ENCODE measurements at places on chromosomes 13 and 19.
A peak's percentile ranks its signal among the peaks of the same experiment; 100 is the strongest.

- peak; percentile 39 for DNase-seq
- no peak overlapping the region for H3K27ac ChIP-seq
- H3K36me3 ChIP-seq = no peaks in the 10 kb centered on the region
- H3K27me3 ChIP-seq = no peaks in the 10 kb centered on the region
These were observed 7.5 kb upstream of the LRP3 start for GRCh38 chr19:33186431-33187182.

DNA sequence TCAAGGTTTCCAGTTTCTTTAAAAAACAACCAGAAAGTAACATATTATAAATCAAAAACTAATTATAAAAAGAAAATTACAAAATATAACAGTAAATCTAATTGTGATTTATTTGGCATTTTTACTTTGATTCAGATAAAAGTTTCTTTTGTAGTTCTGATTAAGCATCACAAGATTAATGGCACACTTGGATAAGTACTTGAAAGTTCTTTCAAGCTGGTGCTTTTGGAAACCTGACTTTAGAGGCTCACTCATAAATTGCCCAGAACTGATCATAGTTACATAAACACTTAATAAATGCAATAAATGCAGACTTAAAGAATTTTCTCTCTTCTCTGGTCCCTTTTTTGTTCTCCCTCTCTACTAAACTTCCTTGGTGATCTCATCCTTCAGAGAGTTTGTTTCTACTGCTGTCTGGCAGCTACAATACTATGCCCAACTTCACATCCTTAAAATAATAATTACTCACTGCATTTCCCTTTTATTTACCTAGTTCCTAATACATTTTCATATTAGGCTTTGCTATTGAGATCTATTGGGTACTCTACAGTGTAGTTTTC is 1417.0 kb downstream of the EFNB2 start:
- H3K27me3 ChIP-seq = no peaks in the 10 kb centered on the region
- no peaks in the 10 kb centered on the region for H3K36me3 ChIP-seq

DNA sequence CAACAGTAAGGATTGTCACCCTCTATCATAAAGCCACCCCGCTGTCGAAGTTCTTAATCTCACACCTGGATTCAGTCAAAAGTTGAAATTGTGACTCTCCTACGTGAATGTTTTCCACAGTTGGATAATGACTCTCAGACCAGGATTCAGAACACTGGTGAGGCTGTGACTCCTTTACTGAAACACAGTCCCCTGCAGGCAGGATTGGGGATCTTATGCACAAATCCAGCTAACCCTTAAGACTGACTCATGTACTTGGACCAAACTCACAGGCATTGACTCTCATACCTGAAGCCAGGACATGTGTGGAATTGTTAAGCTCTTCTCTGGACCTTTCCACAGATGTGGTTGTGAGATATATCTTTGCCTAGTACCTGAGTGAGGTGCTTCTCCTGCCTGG is 46.8 kb downstream of the ZNF85 start:
- no peaks in the 10 kb centered on the region for H3K27me3 ChIP-seq
- no peak overlapping the region for H3K4me3 ChIP-seq
- H3K27ac ChIP-seq = no peak overlapping the region
- H3K4me1 ChIP-seq = no peaks in the 10 kb centered on the region
- H3K36me3 ChIP-seq = no peaks in the 10 kb centered on the region

DNA sequence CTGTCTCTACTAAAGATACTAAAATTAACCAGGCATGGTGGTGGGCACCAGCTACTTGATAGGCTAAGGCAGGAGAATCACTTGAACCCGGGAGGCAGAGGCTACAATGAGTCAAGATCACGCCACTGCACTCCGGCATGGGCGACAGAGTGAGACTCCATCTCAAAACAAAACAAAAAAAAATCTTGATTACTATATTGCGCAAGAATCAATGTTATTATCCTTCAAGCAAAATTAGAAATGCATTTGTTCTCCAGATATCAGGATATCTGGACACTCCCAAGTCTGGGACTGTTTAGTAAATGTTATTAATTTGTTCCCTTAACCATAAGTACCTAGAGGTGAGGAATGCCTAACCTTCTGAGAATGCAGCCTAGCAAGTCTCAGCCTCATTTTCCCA is 992.2 kb upstream of the PCDH20 start:
- H3K36me3 ChIP-seq = no peaks in the 10 kb centered on the region
- H3K27me3 ChIP-seq = no peaks in the 10 kb centered on the region
- H3K4me3 ChIP-seq = no peak overlapping the region
- H3K27ac ChIP-seq = no peak overlapping the region

Data from tibial artery (tissue), 4 donors.